ENCODE measurements at places on chromosomes 5 and 9.

DNA sequence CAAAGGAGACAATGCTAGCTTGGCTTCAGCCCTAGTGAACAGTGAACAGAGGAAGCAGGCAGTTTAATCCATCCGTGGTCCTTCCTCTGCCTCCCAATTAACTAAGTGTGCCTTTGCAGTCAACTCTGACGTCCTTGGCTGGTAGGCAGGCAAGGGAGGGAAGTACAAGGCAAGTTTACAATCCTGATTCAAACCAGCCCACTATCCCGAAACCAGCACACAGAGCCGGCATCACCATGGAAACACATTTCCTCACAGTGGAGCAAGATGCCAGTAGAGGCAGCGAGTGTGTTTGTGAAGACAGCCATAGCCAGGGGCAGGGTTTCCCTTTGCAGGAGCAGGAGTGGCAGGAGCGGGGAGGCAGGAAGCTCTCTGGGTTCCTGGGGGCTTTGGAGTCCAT is 73.9 kb downstream of the GOLPH3 start:
- no peak for DNase-seq

GRCh38 chr5:154087260-154087659 is 48.5 kb downstream of the MFAP3 start:
- no peak for DNase-seq

DNA sequence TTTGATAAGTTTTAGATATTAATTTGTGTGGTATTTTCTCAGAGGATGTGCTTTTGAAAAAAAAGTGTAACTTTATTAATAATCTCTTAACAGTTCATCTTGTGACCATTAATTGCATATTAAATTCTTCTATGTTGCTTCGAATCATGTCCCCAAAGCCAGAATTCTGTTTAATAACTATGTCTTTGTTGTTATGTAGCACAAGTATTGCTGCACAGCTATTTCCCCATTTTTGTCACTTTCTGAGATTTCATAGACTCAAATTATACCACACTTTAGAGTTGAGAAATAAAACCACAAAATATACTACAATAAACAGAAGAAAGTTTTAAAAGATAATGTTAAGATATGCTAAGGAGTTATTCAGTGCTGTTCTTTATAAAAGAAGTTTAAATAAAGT is 2.8 kb downstream of the MEF2C start:
- no peak for DNase-seq

DNA sequence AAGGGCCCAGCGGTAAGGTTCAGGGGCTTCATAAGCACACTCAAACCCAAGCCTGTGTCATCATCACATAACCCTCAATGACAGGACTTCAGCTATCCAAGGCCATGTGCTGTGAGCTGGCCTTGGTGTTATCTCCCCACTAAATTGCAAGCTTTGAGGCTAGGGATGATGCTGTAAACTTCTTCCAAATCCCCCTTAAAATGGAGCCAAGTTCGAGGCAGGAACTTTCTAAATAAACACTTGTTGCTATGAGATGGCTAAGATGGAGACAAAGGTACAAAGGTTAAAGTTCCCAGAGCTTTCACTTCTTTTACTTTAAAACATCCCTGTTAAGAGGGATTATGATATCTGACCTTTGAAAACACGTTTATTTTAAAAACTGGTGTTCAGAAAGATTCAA is 123.6 kb downstream of the MYO10 start:
- no peak for DNase-seq

- DNase-seq, result no peak
Observed at GRCh38 chr5:73299665-73300336, 126.8 kb downstream of the TMEM174 start.

- no peak for DNase-seq
Observed at GRCh38 chr5:147391781-147392180, 118.1 kb downstream of the DPYSL3 start.

GRCh38 chr5:135965504-135965903 is 10.7 kb upstream of the LECT2 start:
- DNase-seq, result no peak

- DNase-seq, result no peak
Observed at GRCh38 chr9:82546136-82546535, 516.8 kb downstream of the RASEF start.

GRCh38 chr9:137339045-137339907 is 37.2 kb upstream of the NRARP start:
- DNase-seq, result no peak

- DNase-seq, result no peak
Observed at GRCh38 chr5:18546591-18546990, 912.3 kb downstream of the TAF11L14 start.

DNA sequence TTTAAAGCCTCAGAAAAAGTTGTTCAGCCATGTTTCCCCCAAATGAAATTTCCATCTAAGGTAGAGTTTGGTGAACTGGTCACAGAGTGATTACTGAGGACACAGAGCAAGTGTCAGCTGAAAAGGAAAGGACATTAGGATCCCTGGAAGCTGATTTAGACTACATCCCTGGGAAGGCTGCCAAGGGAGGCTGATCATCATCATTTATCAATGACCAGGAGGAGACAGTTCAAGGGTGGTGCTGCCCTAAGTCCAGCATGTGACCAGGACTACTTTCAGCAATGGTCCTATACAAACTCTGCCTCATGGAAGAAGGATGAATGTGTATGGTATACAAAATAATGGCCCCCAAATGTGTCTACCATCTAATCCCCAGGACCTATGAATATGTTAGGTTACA is 120.6 kb downstream of the PIK3R1 start:
- no peak for DNase-seq
